Stimulated activated CD4-positive, alpha-beta T cell treated with anti-CD3 and anti-CD28 coated beads, Interleukin-1b, Interleukin-23, amount 100 ng/mL, for 24 hours (primary cell): ENCODE measurements at places on chromosomes 7 and 10.
A peak's percentile ranks its signal among the peaks of the same experiment; 100 is the strongest.

DNA sequence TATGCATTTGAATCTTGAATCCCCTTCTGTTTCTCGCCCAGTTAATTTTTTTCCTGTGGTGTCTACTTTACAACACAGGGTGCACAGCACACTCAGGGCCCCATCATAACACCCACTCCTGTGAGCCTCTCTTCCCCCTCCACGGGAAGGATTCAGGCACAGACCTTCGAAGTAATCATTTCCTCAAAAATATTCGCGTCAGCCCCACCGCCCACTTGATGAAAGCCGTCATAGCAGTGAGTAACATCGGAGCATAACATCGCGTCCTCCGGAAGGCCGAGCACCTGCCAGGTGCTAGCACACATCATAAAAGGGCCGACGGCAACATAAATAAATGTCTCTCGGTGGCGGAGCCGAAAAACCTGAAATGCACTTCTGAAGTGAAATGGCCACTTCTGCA, 201.7 kb upstream of the ADARB2 start:
- DNase-seq, result peak; percentile 20

GRCh38 chr10:14397066-14397465, 66.3 kb upstream of the FRMD4A start:
- no peak for DNase-seq

- DNase-seq, result no peak
Observed at GRCh38 chr10:79396520-79396919, 48.9 kb downstream of the ZCCHC24 start.

GRCh38 chr7:117154721-117155120, 168.1 kb downstream of the WNT2 start:
- no peak for DNase-seq

DNA sequence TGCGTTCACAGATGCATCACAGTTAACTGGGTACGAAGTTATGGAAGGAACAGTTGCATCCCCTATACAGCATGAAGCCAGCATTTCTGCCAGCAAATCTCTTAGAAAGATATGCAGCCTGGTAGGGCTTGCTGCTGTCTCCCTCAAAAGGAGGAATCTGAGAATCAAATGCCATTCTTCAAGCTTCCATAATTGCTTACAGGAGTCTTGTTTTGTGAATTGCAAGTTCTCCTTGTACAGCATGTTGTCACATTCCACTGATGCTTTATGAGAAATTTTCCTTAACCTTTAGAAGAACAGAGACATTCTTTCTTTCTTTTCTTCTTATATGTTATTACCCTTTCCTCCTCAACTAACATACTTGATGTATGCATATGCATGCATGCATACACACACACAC, 134.6 kb downstream of the CHRM2 start:
- no peak for DNase-seq

- no peak for DNase-seq
Observed at GRCh38 chr7:133873187-133873586, 254.0 kb upstream of the LRGUK start.

DNA sequence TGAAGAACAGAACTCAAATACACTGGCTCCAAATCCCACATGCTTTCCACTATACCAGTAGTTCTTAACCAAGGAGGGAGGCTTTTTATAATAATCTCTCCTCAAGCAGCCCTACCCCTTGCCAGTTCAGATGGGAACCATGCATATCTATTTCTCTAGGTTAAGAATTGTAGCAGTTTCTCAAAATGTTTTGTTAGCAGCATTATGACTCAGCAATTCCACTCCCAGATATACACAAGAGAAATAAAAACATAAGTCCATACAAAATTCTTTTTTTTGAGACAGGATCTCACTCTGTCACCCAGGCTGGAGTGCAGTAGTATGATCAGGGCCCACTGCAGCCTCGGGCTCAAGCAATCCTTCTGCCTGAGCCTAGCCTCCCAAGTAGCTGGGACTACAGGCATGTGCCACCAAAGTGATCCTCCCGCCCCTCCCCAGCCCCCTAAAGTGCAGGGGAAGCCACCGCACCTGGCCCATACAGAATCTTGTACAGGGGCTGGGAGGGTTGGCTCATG, 18.1 kb downstream of the YWHAG start:
- no peak for DNase-seq

GRCh38 chr10:34538281-34538829, 276.7 kb downstream of the PARD3 start:
- DNase-seq, result no peak

GRCh38 chr10:129725890-129726631, 238.0 kb downstream of the EBF3 start:
- no peak for DNase-seq

GRCh38 chr7:155164316-155164715, 94.2 kb downstream of the HTR5A start:
- DNase-seq, result no peak

DNA sequence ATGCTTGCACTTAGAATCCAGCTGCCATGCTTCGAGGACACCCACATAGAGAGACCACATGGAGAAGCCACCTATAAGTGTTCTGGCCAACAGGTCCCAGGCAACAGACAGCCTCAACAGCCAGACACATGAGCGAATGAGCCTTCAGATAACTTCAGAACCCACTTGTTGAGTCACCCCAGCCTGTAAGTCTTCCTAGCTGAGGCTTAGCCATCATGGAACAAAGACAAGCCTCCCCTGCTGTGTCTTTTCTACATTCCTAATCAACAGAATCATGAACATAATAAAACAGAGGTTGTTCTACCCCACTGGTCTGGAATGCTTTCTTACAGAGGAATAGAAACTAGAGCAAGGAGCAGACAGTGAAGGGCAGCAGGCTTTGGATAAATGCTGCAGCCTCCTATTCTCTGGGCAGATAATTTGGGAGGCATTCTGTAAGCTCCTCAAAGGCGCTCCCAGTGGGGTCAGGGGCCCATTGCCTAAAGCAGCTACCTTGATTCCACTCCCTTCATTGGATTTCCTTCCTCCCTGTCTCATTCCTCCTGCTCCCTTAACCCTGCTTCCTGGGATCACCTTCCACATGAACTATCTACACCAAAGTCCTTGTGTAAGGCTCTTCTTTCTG, 4.6 kb downstream of the TLL2 start:
- DNase-seq, result no peak

- DNase-seq, result no peak
Observed at GRCh38 chr7:2258661-2259365, 16.8 kb downstream of the NUDT1 start.

GRCh38 chr7:103856929-103857328, 132.5 kb downstream of the RELN start:
- no peak for DNase-seq

DNA sequence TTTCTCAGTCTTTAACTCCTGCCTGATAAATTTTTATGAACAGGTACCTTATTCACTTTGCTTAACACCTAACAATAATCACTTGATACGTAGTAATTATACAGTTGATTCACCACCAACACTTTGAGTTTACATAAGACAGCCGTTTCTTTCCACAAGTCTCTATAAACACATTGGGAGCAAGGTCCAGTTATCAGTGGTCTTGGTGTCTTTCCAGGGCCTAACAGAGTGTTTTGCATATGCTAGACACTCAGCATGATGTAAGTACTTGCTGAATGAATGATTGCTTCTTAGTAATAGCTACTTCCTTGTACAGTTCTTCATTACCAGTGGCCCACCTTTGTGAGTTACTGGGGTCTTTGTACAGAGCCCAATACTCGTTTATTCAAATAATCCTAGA, 6.4 kb downstream of the CLDN12 start:
- DNase-seq, result no peak

DNA sequence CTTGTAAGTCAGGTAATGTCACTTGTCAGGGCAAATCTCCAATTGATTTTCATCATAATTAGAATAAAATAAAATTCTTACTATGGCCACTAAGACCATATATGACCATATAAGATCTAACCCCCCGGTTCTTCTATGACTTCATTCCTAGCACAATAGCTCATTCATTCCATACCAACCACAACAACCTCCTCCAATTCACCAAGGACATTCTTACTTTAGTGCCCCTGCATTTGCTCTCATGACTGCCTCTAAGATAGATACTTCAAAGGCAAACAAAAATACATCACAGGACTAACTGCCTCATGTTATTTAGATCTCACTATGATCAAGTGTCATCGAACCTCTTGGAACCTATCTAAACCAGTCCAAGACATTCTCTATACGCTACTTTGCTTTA, 90.8 kb downstream of the SNX13 start:
- no peak for DNase-seq

- no peak for DNase-seq
Observed at GRCh38 chr7:135377171-135377570, 132.7 kb downstream of the CNOT4 start.

DNA sequence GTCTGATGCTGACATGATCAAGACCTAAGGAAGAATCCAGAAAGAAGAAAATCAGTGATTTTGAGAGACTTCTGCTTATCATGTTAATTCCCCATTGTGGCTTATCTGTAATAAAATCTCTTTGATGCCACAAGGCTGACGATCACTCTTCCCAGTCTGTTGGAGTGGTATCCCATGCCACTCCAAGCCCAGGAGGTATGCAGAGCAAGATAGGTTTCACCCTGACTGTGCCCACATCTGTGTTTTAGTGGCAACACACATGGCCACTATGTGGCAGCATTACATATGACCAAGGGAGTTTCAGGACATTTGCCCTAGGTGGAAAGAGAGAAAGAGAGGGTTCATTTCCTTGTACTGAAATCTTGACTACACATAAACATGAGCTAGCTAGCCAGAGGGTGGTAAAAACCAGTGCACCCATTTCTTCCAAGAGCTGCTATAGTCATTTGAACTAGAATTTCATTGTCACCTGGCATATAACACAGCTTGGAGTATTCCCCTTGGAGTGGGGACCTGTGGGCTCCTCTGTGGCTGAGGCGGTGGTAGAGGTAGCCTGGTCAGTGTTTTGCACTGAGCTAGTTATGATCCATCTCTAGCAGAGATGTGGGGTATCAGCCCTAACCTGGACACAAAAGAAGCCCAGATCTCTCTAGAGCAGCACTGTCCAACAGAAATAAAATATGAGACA, 20.8 kb downstream of the LAMB4 start:
- no peak for DNase-seq

GRCh38 chr7:124784879-124785818, 19.6 kb upstream of the GPR37 start:
- DNase-seq, result no peak

DNA sequence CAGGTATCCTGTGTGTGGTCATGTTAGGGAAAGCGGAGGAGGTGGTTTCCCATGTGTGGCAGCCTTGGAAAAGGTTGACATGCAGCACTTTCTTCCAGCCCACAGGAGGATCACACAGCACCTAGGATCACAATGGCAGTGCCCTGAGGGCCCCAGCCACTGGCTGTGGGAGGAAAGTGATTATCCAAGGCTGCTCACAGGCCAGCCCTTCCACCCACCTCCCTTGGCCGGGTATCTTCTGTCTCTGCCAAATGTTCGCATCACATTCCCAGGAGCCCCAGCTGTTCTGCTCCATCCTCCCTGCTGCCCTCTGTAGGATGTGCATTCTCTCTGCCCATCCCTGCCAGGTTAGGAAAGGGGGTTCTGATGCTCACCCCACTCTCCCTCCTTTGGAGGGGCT, 2.5 kb upstream of the MLXIPL start:
- no peak for DNase-seq

DNA sequence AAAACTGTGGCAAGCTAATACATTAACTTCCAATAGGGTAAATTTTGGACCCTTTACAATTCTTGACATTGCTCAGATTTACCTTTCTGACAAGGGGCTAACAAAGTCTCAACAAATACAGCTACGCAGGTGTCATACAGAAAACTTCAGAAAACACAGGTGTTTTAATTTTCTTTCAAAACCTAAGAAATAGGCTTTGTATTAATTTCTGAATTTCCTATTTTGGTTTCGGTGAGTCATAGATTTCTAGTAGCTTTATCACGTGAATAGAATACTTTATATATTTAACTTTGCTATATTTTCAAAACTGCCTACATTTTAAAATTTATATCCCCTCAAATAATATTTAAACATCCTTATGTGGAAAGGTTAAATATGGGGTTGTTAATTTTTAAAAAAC, 215.3 kb downstream of the DGKB start:
- no peak for DNase-seq

GRCh38 chr10:909831-910230, 21.7 kb downstream of the LARP4B start:
- no peak for DNase-seq
